ENCODE measurements at places on chromosomes 6 and 20.

DNA sequence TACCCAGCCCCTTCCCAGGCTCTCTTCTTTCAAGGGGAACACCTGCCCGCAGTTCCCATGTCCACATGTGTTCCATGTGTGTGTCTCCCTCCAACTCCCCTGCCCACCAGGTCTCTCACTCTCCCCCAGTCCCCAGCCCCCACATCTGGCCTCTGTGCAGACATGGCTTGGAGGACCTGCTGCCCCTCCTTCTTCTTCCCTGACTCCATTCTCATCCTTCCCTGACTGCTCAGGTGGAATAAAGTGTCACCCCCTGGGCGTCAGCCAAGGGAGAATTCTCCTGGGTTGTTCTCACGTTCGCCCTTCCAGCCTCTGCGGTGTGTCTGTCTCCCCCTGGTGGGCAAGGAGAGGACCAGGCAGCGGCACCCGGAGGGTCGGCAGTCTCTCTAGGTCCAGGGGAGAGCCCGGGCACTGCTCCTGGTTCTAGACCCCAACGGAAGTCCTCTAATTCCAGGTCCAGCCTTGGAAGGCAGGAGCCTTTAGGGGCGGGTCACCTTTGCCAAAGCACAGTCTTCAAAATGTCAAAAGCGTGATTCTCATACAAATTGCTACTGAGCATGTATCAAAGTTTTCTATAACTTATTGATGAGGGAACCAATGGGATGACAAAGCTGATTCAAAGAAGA is 50.5 kb downstream of the EBF4 start:
- peak; percentile 36 for DNase-seq

- no peak for DNase-seq
Measured at GRCh38 chr6:30997301-30997700, 13.0 kb upstream of the MUC22 start.

- peak; percentile 67 for DNase-seq
Measured at GRCh38 chr6:41306187-41306854, 19.8 kb upstream of the TREM1 start.

DNA sequence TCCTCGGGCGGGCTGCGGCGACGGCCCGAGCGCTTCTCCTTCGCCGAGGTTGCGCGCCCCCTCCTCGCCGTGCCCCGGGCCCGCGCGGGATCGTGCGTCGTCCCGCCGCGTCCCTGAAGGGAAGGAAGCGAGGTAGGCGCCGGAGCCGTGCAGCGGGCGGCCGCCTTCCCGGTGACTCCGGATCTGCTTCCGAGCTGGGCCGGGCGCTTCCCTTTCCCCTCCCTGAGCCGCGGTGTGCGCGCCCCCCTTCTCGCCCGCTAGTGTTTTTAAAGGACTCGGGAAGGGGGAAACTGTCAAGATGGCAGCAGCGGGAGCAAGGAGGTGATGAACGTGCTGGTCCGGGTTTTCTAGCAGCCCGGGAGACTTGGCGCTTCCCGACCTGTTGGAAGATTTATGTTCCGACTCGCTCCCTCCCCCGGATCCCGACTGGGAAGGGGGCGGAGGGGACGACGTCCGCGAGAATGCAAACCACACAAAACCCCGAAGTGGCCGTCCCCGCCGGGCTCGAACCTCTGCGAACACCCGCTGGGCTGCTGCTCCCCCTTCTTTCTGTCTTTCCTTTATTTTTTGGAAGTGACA is 744 bp upstream of the FOXO3 start:
- DNase-seq: peak; percentile 71

DNA sequence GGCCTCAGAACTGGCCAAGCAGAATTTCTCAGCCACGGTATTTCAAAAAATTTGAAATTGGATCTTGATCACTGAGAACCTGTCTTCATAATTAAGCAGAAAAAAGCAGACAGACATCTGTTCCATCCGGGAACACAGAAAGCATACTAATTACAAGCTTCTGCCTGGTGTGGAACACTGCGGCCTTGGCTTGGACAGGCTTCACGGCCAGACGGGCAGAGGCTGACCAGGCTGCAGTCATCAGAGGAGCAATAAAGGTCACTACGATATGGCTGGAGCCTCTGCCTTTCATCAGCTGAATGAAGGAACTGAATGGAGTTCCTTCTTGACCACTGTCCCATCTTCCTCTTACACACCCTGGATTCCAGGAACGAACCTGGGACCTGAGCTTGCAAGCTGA is 3.9 kb upstream of the NRSN1 start:
- DNase-seq: no peak
